Stimulated activated CD4-positive, alpha-beta T cell treated with anti-CD3 and anti-CD28 coated beads, TNF-alpha, amount 100 ng/mL, for 1 hour (primary cell): ENCODE measurements at places on chromosomes 1 and 21.

DNA sequence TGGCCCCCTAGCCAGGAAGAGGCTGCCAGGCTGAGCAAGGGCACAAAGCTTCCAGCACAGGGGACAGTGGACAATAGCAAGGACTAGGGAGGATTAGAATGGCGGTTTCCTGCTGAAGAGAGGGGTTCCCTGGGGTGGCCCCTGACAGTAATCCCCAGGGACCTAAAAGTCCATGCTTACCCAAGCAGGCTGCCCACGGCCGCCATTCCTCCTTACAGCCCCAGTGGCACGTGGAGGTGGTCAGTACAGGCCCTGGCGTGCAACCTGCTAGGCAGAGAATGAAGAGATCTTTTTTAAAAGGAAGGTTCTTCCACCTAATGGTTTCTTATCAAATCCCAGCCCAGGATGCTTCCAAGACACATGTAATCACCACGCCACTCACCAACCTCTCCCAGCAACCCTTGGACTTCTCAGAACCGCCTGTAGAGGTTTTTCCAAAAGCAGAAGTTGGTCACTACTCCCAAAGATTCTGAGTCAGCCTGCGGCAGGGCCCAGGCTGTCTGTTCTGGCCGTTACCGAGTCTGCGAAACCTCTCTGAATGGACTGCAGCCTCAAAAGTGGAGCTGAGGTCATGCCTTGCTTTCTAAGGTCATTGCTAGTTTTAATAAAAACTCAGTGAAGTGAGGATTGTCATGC is 926 bp downstream of the MRPL55 start:
- no peak for DNase-seq

DNA sequence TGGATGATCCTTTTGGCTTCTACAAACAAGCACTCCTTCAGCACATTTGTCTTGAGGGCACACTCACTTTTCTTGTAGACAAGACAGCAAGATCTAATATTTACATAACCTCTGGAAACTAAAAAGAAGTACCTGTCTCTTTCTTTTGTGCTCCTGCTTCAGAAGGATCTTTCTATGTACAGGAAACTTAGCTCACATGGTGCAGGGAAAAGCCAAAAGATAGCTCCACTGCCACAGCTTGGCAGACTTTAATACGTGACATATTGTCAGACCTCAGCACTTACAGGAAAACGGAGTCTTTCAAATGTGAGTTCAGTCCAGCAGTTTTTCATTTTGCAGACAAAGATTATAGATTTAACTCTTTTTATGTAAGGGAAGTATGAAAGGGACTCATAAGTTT is 225.5 kb upstream of the SAMSN1 start:
- DNase-seq: no peak

DNA sequence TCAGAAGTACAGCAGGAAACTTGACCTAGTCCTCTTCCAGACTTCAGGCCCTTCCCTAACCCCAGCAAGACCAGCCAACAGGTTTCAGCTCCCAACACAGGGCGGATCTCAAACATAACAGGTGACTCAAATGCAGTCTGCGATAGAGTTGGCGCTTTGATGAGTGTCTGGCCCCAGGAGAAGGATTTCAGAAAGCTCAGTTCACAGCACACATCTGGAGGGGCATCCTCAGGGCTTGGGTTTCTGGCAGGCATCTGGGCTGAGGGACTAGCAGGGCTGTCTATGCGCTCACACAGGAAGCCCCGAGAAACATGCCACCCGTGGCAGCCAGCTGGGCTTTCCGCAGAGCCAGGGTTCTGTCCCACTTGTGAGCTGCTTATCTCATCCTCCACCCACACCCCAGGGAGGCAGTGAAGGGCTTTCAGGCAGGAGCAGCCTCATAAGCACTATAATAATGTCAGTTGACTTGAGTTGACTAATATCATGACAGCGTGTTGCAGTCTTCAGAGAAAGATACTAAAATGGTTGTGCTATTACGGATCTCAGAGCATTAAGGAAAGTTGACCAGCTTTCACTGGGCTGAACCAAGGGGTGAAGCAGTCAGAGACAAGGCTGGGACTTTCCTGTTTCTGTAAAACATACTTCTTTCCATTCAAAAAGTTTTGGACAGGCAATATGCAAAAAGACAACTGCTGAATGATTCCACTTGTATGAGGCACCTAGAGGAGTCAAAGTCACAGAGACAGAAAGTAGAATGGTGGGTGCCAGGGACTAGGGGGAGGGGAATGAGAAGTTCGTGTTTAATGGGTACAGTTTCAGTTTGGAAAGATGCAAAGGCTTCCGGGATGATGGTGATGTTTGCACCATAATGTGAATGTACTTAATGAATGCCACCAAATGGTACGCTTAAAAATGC is 233.0 kb upstream of the IRF2BP2 start:
- DNase-seq: peak; percentile 51

- DNase-seq: no peak
Measured at GRCh38 chr1:227780101-227781044, 35.1 kb upstream of the PRSS38 start.

GRCh38 chr1:56566061-56566744 is 13.2 kb downstream of the PLPP3 start:
- no peak for DNase-seq

- no peak for DNase-seq
Measured at GRCh38 chr1:185539277-185539943, 194.8 kb upstream of the HMCN1 start.

DNA sequence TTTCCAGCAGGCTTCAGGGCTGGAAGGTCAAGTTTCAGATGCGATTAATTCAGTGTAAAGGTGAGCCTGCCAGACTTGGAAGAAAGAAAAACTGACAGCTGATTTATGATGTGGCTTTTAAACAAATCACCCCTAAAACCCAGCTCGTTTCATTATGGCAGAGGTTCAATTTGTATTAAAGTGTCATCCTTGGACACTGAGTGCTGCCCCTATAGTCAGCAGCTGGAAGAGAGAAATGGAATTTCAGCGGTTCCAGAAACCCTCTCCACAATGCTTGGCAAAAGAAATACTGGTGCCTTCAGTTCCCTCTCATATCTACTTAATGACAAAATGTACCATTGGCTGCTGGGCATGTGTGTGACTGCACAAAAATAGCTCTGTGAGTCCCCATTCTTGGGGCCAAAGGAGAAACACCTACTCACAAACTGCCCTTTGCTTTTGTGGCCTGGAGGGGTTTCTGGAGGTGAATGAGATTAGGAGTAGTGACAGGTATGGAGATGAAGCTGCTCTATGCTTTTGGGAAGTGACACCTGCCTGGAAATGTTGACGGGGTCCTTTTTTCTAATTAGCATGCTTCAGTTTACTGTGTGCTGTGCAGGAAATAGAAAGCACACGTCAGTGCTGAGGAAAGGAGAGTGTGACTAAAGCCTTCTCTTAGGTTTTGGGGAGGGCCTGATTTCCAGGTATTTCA is 95.1 kb upstream of the TSPAN2 start:
- no peak for DNase-seq

GRCh38 chr1:178682429-178682828 is 42.6 kb upstream of the RALGPS2 start:
- no peak for DNase-seq

DNA sequence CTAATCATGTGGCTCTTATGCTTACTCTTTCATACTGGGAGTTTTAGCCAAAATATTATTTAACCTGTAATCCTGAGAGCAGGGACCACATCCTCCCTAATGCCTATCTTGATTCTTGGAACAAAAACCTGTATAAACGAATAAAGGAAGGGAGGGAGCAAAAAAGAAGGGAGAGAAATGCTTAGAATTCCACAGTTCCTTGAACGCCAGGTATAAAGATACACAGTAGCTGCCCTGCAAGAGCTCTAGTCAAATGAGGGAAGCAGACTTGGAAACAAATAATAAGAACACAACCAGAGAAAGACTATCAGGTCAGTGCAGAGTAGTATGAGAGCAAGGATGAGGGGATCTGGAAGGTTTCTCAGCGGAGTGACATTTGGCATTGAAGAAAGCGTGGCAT is 116.3 kb downstream of the SLC30A10 start:
- no peak for DNase-seq

GRCh38 chr1:206831650-206832049 is 33.8 kb upstream of the IL20 start:
- no peak for DNase-seq

- no peak for DNase-seq
Measured at GRCh38 chr1:116668277-116668676, 744 bp upstream of the IGSF3 start.

DNA sequence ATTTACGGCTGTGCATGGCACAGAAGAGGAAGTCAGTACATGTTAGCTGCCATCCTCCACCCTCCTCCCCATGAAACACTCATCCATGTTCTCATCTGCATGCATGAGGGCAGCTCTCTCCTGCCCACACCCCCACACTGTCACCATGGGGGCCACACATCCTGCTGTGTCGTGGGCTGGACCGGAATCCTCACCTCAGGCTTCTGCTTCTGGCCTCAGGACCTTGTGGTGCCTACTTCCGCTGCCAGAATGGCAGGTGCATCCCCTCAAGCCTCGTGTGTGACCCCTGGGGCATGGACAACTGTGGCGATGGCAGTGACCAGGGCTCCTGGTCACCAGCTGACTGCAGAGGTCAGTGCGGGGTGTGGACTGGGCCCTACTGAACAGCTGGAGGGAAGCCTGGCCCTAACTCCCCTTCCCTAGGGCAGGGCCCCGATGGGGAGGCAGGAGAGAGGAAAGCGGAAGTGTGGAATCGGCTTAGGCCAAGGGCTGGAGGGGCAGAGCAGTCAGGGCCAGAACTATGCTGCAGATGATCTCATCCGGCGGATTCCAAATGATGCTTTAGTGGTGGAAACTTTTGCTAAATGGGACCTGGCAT is 3.8 kb downstream of the LDLRAD2 start:
- DNase-seq: no peak

DNA sequence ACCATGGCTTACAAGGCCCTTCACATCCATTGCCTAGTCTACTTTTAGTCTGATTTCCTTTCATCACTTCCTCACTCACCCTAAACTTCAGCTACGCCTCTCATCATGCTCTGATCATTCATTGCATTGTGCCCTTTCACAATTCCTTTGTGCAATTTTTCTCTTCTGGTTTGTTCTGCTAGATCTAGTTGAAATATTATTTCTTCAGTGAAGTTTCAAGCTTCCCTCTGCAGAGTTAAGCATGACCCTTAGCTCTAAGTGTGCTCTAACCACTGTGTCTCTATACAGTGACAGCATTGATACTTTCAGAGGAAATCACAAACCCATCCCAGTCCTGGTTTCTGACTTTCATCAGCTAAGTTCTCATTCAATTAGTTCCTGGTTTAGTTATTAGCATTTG is 166.1 kb downstream of the PLA2G4A start:
- DNase-seq: no peak

DNA sequence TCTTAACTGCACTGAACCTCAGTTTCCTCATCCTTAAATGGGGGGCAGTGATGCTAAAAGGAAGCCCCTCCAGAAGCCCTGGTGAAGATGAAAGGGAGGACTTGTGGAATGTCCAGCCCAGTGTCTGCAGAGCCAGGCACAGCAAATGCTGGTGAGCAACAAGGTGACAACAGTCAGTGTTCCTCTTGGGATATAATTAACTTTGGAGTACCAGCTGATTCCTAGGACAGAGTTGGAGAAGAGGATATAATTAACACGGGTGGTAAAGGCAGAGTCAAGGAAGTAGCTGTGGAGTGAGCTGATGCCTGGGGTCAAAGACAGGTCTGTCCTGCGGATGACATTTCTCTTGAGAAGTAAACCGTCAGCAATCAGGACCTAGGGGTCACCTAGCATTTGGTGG is 60.7 kb upstream of the MRPS6 start:
- no peak for DNase-seq

DNA sequence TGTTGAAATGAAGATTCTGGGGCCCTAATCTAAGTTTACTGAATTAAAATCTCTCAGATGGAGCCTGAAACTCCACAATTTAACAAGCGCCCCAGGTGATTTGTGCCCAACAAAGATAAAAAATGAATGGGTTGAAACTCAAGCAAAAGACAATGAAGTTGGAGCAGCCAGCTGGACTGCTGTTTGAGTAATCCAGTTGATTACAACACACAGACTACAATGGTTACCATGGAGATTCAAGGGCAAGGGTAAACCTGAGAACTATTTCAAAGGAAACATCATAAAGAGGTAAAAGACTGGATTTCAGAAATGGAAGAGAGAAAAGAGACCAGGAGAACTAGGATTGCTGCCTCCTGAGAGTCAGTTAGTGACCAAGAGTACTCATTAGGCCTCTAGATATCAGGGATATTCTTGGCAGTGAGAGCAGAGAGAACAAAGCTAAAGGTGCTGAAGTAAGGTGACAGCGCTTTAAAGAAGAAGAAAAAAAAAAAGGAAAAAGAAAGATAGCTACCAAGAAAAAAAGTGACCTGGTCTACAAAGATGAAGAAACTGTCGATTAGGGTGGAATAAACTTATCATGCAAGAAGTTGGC is 44.5 kb downstream of the LRRC53 start:
- DNase-seq: no peak

GRCh38 chr1:150053926-150054325 is 13.7 kb upstream of the VPS45 start:
- DNase-seq: no peak

DNA sequence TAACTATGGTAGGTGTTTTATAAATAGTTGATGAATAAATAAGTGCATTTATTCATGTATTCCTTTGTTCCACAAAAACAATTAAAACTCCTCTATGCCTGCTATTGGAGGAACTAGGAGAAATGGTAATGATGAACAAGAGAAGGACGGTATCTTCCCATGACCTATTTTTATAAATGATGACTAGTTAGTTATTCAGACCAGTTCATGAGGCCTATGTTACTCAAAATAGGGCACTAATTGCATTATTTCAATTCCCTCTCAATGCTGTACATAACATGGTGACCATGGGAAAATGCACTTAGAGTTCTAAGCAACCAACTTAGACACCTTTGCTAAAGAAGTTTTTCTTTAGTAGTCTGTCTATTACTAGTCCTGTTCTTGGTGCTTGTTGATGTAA is 53.1 kb downstream of the XCL1 start:
- no peak for DNase-seq

DNA sequence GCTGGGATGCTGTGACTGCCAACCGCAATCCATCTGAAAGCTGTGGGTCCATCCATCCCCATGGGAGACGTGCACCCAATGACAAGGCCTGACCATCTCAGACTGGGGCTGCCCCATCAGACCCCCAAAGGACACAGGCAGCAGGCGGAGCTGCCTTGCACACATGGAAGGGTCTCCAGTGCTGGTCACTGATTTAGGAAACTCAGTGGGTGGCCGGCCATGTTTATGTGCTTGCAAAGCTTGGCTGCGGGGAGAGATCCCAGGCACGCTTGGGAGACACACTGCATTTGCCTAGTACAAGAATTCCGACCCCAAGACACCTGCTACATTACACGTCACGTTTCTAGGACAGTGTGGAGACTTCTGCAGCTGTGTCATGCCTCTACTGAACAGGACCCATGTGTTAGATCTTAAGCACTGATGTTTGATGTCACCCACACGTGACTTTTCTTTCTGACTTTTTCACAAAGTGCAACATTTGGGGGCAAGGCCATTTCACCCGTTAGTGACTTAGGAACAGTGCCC is 181.4 kb downstream of the CLIC6 start:
- DNase-seq: no peak

DNA sequence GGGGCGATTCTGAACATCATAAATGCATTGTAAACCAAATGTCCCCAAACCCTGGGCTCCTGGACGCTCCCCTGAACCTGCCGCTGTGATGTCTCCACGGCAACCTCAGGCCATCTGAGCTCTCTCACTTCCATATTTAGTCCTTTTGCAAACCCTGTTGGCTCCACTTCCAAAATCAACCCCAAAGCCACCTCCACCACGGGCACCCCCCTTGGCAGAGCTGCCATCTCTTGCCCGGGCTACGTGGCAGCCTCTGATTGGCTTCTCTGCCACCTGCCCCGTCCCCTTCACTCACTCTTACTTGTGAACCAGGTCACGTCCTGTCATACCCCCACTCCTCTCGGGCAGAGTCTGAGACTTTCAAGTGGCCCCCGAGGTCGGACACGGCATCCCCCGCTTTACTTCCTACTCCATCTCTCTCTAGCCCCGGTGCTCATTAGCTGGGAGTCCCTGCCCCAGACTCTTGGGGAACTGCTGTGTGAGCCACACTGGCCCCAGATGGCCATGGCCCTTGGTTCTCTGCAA is 15.8 kb downstream of the PRXL2B start:
- DNase-seq: no peak
